ENCODE measurements at places on chromosomes 13 and 19.

DNA sequence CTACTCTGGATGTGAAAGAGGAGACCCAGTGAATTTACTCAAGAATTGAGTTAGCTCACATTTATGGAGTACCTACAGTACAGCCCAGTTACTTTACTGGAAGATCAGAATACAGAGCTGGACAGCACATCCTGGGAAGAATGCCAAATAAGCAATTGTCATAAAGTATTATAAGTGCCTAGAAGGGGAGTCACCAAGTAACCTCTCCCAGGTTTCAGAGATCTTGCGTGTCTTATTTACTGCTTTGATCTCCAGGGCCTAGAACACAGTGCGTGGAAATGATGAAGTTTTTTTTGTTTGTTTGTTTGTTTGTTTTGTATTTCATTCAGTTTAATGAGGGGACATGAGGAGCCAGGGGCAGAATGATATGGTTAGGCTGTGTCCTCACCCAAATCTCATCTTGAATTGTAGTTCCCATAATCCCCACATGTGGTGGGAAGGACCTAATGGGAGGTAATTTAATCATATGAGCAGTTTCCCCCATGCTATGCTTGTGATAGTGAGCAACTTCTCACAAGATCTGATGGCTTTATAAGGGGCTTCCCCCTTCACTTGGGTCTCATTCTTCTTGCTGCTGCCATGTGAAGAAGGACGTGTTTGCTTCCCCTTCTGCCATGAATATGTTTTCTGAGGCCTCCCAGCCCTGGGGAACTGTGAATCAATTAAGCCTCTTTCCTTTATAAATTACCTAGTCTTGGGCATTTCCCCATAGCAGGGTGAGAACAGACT is 5.2 kb downstream of the GARRE1 start:
- no peak for DNase-seq

GRCh38 chr19:38658462-38659306 is 11.2 kb downstream of the ACTN4 start:
- DNase-seq = no peak

- DNase-seq = no peak
These were observed 372 bp upstream of the ZNF699 start for GRCh38 chr19:9309974-9310446.

DNA sequence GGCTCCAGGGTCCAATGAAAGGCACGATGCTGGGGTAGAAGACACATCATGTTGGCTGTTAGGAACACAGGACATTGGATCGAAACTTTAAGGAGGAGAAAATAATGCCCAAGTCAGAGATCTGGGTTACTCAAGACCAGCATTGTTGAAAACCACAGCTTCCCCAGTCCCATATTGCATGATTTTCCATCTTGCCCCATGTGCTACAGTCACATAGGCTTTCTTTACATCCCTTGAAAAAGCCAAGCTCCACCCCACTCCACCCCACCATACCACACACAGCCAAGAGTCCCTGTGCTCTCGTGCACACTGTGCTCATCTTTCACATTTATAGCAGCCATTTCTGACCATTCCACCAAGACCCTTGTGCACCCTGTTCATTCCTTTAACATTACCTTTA is 636.2 kb downstream of the DIAPH3 start:
- no peak for DNase-seq

GRCh38 chr13:95420501-95420900 is 119.2 kb upstream of the ABCC4 start:
- DNase-seq = no peak

- DNase-seq = no peak
These were observed 1.1 kb upstream of the ARHGAP35 start for GRCh38 chr19:46859637-46860124.

GRCh38 chr19:3818918-3819317 is 32.7 kb upstream of the MATK start:
- DNase-seq = no peak

Data from C1 segment of cervical spinal cord (tissue), 14 donors.